ENCODE measurements at places on chromosomes 2 and 18.

DNA sequence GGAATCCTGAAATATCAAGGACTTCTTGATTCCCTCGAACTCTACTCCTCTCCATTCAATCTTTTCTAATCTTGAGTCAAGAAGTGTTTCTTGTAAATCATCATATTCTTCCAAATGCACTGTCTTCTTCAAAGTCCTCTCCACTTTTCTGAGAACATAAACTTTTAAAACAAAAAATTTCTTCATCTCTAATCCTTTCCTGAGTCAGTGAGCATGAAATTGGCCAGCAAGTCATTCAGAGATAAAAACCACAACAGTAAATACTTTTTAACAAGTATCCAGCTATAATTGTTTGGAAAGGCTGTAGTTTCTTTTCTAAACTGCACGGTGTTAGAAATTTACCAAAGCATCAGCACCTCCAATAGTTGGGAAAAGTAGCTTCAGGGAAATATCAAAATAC lies 312.6 kb upstream of the GALNT5 start:
- DNase-seq, result no peak

GRCh38 chr2:197784956-197785941 lies at the start of gene BOLL:
TSS of gene BOLL (minus strand) at chr2:197785319. CDS start at chr2:197781850, 3,469 bp downstream.
- no peak for DNase-seq

GRCh38 chr2:111186933-111187332 lies 66.2 kb downstream of the BCL2L11 start:
- no peak for DNase-seq

DNA sequence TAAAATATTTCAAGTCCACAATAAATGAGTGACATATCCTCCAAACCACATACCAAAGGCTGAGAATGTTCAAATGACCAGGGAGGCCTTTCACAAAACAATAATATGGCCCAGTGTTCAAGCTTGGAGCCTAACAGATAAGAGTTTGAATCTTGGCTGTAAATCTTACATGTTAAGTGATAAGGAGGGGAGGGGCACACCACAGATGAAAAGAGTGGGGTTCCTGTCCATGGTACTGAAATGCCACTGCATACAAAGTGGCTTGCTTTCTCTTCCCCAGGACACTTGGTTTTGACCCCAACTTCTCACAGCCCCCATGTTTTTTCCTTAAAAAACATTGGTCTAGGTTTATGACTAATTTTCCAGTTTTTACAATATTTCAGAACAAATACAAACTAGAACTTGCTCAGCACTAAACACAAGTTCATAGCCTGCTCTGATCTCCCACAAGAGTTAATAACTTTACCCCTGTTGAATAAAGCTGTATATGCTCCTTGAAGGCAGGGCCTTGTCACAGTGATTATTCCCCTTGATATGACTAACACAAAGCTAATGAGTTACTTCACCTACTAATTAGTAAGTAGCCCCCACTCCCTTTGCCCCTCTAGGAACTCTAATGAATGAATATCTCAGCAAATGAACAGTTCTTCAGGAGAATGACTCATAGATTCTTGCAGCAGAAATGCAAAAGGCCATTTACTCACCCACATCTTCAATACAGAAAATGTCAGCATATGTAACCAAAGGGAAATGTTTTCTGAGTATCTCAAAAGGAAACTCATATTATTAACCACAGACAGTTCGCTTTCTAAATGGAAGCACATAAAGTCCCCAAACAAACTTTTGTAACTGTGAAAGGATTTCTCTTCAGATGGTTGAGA lies 142.2 kb downstream of the SATB2 start:
- DNase-seq, result no peak

GRCh38 chr2:223735659-223736244 lies 101.6 kb downstream of the AP1S3 start:
- DNase-seq, result no peak

- no peak for DNase-seq
Measured at GRCh38 chr18:13587477-13587876, 138.9 kb downstream of the FAM210A start.

GRCh38 chr18:74897971-74898657 lies 300.4 kb downstream of the ZNF407 start:
- DNase-seq, result no peak

DNA sequence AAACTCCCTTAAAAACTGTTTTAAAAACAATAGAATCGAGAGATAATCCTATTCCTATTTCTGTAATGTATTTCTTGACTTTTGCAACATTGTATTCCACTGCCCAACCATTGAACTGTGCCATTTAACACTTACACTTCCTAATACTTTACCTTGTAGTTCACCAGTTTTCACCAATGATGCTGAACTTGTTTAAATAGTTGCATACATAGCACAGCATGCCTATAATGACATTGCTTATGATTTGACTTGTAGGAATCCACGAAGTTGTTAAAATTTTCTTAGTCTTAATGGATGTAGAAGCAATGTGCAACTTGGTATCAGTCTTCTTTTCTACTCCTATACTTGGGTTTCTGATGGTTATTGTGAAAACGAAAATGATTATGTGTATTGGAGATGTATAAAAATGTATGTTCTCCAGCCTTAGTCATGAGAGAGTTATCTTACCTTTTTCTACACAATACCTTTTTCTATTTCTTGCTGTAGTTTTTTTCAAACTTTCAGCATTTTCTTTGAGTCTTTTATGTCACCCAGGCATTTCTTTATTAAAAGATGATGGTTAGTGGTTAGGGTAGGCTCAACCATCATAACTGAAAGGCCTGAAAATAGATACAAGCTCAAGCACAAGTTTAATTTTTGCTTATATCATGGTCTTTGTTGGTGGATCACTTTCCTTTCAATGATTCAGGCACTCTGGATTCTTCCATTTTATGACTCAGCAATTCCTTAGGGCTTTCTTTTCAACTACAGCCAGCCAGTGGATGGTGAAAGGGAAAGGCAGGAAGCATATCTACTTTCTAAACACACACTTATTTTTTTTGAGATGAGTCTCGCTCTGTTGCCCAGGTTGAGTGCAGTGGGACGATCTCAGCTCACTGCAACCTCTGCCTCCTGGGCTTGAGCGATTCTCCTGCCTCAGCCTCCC lies 9.4 kb downstream of the GPD2 start:
- no peak for DNase-seq

DNA sequence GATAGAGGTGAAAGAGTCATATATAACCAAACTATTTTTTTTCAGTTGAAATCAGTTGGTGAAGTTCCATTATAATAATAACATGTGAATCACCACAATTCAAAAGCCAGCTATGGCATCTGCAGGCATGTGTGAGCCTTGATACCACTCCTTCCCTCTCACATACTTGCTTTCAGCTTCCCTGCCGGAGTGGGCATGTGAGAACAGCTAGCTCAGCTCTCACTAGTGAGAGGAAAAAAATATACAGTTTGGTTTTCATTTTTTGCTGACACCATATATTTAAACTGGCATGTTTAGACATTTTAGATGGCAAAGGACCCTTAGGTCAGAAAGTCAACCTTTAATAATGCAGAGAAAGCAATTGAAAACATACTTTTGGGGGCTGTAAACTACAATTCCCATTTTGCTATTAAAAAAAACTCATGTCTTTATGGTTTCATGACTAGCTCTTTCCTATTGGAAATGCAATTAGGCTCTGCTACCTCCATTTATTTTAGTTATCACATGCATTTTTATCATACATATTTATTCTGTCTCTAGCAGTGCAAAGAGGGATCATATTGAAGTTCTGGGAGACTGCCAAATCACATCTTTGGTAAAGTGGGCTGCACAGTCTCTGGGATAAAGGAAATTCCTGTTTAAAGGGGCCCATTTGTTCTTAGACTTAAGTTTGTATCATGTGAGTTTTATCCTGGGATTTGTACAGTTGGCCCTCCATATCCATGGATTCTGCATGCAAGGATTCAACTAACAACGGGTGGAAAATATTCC lies 33.2 kb upstream of the SLC40A1 start:
- no peak for DNase-seq

DNA sequence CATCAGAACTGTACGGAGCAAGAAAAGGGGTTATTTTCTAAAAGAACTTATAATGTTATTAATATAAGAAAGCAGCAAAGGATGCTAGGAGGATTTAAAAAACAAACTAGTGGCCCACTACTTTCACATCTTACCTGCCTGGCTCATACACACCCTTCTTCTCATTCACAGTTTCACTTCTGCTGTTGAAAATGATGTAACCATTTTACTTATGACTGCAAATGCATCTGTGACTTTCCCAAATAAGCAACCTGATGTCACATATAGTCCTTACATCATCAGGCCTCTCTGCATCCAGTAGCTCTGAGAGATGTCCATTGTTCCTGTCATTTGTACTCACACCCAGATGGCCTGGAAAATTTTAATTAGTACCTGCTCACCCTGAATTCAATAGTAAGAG lies 101.8 kb upstream of the MYO3B start:
- no peak for DNase-seq

GRCh38 chr18:55546851-55547704 lies 40.9 kb downstream of the TCF4 start:
- no peak for DNase-seq

DNA sequence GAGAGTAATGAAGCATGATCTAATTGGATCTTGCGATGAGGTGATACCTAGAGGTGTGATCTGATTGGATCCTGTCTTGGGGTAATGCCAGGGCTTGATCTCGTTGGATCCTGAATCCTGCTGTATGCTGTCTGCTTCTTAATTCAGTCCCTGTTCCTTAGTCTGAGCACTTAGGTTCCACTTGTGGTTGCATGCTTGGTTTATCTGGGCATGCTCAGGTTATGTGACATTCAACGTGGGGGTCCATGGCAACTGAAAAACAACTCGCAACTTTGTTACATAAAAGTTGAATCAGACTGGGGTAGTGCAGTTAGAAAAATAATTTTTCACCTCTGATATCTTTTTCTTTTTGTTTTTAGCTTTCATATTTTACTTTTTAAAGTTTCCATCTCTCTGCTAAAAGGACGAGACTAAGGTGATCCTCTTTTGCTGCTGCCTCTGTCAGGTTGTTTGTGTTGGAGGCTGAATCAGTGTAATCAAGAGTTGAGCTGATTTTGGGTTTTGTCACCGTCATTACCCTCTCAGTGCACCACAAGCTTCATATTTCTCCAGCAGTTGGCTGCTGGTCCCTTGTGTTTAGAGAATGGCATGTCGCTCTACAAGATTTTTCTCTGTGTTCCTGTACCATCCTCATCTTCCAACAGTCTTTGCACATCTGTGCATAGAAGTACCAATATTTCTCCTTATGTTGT lies 67.9 kb downstream of the NCOA1 start:
- DNase-seq, result no peak

DNA sequence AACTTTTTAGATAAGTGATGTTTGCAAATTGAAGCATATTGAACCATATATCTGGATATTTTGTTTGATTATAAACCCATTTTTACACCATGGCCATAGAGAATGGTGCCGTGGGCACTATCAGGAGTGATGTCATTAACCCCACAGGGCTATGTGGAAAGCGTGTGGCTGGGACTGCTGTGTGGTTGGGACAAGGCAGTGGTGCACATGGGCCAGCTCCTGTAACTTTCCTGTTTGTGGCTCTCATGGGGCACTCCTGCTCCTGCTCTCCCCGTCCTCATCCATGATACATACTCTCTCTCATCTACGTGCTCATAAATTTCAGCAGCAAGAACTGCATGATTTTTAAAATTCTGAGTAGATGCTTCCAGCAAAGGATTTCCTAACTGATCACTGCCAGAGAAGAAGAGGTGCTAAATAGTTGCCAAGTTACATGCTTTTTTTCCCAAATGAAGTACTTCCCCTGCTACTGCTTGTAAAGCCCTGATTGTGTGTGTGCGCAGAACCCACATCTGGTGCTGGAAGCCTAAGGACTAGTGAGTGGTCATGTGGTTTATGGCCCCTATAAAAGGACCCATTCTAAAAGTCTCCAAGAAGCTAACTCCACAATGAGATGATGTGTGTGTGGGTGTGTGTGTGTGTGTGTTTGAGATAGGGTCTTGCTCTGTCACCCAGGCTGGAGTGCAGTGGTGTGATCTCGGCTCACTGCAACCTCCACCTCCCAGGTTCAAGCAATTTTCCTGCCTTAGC lies 240.8 kb downstream of the NEDD4L start:
- DNase-seq, result no peak

GRCh38 chr2:239103125-239104098 lies 255.5 kb downstream of the TWIST2 start:
- DNase-seq, result no peak

- DNase-seq, result no peak
Measured at GRCh38 chr2:43327119-43327518, 100.7 kb upstream of the ZFP36L2 start.

DNA sequence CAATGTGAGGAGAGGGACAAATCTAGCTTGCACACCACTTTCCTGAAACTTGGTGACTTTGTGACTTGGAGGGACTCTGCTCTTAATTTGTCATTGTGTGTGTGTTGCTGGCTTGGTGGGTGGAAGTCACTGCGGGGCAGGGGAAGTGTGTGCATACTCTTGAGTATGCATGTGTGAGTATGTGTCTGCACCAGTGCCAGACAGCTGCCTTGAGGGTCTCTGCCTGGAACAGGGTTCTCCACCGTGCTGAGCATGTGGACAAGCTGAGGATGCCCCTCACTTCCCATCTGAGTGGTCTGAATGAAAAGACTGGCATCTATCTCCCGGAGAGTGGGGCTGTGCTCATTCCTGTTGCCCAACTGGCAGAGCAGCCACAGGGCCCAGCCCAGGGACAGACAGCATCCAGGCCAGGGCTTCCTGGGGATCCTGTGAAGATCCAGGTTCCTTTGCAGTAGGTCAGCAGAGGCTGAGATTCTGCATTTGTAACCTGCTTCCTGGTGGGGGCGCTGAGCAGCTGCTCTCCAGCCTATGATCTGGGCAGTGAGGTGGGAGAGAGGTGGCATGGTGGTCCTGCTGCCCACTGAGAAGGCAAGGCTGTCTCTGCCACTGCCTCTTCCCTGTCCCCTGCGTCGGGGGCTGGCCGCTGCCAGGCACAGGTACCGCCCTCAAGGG lies 138.9 kb upstream of the HAAO start:
- DNase-seq, result no peak

GRCh38 chr2:110829413-110830146 lies 97.2 kb downstream of the ACOXL start:
- DNase-seq, result no peak

GRCh38 chr2:172864182-172864581 lies 128.5 kb downstream of the RAPGEF4 start:
- DNase-seq, result no peak

- no peak for DNase-seq
Measured at GRCh38 chr2:129780316-129781270, 198.9 kb upstream of the RAB6C start.

DNA sequence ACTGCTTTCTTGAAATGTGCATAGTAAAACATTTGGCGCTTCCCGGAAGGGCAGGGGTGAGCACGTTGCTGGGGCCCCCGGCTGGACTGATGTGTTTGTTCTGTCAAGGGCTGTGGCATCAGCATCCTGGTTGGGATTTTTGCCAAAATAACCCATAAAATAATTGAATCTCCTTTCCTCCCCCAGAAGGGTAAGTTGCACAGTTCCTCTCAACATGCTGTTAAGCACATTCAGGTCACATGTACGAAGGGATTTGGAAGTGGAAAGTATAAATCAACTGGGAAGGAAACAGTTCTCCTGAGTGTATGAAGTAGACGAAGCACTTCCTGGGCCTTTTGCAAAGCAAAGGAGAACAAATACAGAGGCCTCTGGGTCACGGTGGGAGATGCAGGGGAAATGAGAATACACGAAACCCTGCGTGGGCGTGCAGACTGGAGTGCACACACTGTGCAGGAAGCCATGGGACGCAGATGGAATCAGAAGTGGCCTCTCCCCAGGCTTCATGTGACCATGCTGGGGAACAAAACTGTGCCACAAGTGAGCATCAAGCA lies 183.9 kb downstream of the LPIN1 start:
- DNase-seq, result no peak
